NCI-H510A (cell line): ENCODE measurements at places on chromosomes 2 and 18.

DNA sequence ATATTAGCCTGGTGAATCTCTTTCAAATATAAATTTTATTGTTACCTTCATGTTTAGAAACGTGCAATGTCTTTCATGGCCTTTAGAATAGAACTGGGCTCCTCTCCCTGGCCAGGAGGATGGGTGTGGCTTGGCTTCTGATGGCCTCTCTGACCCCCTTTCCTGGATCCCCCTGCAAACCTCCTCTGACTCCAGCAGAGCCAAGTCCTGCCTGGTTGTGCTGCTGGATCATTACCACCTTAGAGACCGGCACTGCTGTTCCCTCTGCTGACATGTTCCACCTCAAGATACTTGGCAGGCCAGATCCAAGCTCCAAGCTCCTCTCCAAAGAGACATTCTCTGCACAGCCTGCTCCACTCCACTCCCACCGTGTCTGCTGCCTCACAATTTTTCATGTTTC lies 823.8 kb upstream of the HS6ST1 start:
- DNase-seq, result no peak

DNA sequence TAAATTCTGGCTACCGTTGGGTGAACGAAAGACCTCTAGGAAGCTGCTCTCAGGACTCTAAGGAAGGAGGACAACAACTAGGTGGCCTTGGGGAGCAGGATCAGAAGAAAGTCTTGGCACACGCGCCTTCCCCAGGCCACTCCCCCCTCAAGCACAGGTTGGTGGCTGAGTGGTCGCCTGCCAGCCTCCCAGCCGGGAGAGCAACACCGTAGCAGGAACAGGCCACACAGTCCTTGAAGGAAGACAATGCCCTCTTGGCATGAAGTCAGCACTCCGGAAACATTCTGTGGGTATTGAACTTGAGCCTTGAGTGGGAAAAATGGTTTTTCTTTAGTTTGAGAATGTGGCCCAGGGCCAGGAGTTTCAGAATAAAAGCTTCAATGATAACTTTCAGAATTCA lies 87.4 kb upstream of the AGAP1 start:
- DNase-seq, result no peak

- no peak for DNase-seq
Measured at GRCh38 chr2:27323596-27324285, 844 bp upstream of the MPV17 start.

GRCh38 chr2:189719571-189719970 lies 43.0 kb downstream of the OSGEPL1 start:
- DNase-seq, result no peak

- no peak for DNase-seq
Measured at GRCh38 chr18:59377613-59378337, 18.7 kb upstream of the LMAN1 start.

GRCh38 chr18:21701621-21702020 lies 3.0 kb downstream of the ABHD3 start:
- no peak for DNase-seq

GRCh38 chr18:29629493-29630036 lies 1413.0 kb downstream of the DSC3 start:
- DNase-seq, result no peak

GRCh38 chr2:238994432-238994831 lies 146.5 kb downstream of the TWIST2 start:
- no peak for DNase-seq

DNA sequence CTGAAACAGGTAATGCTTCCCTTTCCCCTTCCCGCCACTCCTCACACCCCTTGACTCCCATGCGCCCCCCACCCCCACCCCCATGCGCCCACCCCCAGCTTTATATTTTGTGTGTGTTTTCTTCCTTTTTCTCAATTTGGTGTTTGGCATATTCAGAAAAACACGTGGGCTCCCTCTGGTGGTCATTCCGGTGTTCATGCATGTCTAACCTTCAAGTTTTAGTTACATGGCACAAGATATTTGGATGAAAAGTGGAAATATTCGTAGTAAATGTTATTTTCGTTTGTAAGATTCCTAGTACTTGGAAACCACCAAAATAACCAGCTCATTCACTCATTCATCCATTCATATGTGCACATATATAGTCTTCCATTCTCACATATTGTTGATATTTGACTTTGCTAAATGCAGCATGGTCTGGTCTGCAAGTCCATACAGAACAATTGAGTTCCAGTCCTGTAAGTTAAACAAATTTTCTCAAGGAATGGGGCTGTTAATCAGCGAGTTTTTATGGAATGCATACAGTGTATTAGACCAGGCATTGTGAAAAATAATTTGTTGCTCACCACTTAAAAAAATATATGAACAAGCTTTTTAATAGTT lies 143.6 kb upstream of the MAP3K20 start:
- peak; percentile 31 for DNase-seq

DNA sequence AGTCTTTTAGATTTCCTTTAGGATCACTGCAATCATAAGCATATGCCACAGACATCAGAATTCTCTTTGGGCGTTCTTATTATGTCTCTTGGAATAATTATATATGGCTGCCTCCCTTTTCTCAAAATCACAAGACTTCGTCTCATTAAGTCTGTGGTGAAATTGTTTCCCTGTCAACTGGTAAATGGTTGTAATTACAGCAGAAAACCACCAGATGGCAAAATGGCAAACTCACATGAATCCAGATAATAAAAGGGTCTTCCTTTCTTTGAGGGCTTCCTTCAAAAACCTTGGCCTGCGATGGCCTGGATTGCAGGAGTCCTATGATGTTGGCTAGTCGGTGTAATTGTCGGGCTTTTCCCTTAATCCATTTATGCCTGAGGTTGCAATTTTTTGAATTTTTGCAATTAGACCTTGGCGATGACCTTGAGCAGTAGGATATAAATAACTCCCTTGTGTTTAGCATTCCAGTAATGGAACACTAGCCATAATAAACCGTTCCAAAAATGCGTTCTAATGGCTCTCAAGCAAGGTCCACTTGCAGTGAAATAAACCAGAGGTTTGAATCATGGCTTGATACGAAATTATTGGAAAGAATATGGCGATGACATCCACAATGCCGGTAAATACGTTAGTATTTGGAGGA lies 656.4 kb downstream of the MBD2 start:
- DNase-seq, result no peak

DNA sequence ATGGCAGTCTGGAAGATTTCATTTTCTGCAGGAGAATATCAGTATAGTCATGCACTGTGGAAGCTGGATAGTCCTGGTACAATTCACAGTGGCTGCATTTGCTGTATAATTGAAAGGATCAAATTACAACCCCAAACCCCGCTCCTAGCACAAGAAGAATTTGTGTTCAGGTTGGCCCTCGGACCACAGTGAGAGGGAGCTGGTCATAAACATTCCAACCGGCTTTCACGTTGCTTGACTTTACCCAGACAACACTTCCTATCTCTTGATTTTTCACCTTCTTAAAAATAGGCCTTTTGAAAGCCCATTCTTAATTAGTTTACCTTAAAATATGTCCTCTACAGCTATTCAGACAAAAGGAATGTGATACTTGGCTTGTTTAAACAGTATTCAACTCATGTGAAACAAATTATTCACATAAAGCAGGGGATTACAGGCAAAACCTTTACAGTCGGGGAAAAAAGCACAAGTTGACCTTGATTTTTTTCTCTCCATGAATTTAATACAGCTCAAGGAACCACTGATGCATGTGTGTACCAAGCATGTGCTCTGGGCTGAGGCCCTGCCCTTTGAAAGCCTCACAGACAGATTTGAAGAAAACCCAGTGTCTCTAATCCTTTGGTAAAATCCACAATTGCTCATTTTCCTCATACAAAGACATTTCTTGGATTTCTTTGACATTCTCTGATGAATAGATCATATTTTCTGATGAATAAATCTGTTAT lies 143.0 kb upstream of the SOX11 start:
- DNase-seq, result peak; percentile 15

GRCh38 chr2:10368491-10369231 lies 66.0 kb downstream of the HPCAL1 start:
- no peak for DNase-seq

DNA sequence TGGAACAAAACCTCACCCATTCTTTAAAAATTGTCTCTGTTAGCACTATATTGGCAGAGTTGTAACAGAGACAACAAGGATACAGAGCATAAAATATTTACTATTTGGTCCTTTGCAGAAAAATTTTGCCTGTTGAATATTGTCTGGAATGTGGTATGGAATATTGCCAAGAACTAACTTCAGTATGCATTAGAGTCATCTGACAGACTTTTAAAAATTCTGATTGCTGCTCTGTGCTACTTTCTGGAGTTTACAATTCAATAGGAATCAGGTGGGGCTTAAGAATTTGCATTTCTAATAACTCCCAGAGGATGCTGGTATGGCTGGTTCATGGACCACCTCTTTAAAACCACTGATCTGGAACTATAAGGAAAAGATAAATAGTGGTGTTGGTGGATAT lies 32.8 kb upstream of the NYAP2 start:
- no peak for DNase-seq

- DNase-seq, result no peak
Measured at GRCh38 chr2:123715467-123715982, 309.6 kb upstream of the CNTNAP5 start.

DNA sequence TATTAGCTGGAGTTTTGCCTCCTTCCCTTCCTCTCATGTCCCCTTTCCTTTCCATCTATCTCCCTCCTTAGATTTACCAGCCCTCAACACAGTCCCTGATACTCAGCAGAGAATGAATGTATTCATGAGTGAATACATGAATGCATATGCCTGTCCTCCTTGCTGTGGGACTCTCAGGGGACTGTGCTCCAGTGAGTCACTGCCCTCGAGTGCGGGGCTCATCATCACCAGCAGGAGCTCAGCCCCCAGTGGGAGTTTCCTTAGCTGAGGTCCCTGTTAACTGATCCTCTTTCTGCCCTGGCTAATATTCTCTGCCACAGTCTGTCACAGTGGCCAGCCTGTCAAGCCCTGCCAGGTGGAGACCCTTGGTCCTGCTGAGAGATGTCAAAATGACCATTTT lies 104.9 kb upstream of the LHCGR start:
- no peak for DNase-seq

DNA sequence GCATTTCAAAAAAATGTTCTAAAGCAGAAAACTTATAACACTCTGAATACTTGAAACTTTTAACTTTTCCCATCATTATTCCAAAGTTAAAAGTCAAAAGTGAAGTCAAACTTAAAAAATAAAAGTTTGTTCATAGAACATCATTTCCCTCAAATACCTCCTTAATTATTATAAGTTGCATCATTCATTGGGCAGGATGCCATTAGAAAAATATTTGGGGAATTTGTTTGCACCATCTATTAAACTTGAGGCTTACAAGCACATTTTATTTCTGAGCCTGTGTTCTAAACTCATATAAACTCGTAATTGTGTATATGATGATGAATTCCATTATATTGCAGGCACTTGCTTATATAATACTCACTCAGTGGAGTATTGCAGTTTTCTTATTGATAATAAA lies 588.0 kb upstream of the NRXN1 start:
- no peak for DNase-seq

DNA sequence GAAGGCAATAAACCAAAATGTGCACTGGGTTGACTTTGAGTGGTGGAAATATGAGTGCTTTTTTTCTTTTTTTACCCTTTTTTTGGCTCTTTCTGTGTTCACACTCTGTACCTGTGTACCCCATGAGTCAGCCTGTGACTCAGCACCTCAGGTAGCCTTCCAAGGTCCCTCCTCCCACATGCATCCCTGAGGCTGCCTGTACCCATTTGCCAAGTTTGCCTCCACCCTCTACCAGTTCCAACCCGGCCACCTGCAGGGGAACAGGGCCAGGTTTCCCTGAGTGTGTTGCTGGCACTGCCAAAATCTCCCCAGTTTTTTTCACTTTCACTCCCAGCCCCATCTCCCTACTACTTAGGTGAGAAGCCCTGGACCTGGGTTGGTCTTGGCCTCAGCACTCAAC lies 14.0 kb downstream of the CXCR1 start:
- DNase-seq, result no peak

- no peak for DNase-seq
Measured at GRCh38 chr18:59718464-59719157, 21.4 kb upstream of the CCBE1 start.

DNA sequence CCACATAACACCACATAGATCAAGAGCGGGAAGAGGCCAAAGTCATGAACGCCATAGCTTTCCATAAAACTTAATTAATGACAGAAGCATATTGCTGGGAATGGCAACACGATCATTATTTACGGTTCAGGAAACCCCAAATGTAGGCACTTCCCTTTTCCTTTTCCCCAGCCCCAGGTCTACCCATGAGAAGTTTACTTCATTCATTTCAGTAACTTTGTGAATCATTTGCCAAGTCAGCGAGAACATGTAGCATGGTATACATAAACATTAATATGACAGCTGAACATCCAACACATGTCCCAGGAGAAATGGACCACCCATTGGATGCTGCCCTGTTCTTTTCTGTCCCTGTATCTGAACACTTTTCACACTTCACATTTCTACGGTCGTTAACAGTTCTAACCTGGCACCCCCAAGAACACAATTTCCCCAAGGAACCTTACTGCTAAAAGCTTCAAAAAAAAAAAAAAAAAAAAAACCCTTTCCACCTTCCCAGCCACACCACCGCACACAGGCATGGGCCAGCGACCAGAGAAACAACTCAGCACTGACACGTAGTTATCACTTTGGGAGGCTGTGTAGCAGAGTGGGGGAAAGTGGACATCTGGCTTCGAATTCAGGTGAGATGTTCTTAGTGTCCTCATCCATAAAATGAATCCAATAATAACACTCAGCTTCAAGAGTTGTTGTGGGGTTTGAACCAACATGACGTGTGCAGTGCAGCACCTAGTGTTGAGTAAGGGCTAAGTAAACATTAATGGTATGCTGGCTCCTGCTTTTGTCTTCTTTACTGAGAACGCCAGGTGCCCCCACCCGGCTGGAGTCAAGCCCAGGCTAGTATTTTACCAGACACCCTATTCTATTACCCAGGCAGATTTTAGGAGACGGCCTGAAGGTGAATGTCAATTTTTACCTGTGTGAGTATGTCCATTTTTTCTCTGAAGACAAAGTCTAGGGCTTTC lies 371.5 kb downstream of the LNPK start:
- peak; percentile 69 for DNase-seq

GRCh38 chr2:19609266-19609665 lies 250.8 kb upstream of the OSR1 start:
- no peak for DNase-seq

- no peak for DNase-seq
Measured at GRCh38 chr2:191481305-191482070, 196.4 kb upstream of the NABP1 start.
